ENCODE measurements at places on chromosomes 3 and 15. TPM values are rescaled to one million over a fixed set of nuclear protein-coding genes. Genes with fewer than 3 reads are reported as not detected.

DNA sequence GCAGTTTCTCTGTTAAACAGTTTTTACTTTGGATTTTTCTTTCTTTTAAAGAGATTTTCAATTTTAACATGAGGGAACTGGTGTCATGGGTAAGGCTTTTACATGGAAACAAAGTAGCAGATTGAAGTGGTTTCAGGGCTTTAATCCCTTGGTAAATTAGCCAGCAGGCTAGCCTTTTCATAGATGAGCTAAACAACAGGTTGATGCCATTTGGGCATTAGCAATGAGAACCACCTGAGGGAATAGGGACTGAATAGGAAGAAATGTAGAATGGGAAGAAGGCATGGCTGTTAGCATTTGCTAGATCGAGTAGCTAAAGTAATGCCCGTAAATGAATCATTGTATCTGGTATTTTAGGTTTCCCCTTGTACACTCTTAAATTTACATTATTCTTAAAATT lies 165.5 kb upstream of the MLF1 start:
- DNase-seq: no peak

The SLC24A5 gene
- total RNA-seq: not detected

The SLITRK3 gene
- 0.37 TPM for total RNA-seq

DNA sequence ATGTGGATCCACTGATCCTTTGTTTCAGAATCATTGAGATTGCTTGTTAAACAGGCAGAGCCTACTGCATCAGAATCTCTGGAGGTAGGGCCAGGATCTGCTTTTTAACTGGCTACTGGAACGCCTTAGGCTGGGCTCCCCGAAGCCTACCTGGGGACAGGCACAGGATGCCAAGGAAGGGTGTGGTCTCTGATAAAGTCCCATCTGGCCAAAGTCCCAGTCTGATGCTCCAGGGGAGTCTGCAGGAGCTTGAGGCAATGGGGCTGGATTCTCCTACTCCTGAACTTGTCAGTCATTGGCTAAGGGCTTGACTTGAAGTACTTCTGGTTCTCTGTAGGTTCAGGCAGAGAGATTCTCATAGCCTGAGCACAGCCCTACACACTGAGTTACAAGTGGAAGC lies 22.4 kb upstream of the CCK start:
- peak; percentile 60 for DNase-seq

The FAM107A gene
- not detected for total RNA-seq

All from osteocyte (in vitro differentiated cells).